ENCODE measurements at places on chromosomes 7 and 10.

DNA sequence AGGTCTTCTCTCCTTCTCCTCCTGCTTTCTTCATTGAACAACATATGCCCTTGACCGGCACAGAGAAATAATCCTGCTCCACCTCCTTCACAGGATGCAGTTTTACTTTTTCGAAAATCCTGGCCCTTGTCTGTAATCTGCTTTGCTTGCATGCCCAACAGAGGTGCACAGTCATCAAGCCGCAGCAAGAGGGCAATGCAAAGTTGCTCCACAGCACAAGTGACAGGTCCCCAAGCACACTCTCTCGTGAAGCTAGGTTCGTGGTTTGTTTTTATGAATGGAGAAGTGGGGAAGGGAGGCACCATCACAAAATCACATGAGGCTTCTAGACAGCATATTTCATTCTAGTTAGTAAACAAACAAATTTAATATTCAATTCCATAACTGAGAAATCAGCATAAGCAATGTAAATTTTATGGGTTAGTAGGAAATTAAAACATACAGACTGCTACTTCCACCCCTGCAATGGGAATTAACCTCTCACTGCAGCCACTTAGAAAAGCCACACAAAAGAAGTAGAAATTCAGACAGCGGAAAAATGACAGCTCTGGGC, 178.8 kb downstream of the TPK1 start:
- no peak for DNase-seq

GRCh38 chr7:106339513-106340246, 54.9 kb upstream of the NAMPT start:
- no peak for DNase-seq

GRCh38 chr7:20417675-20418382, 87.1 kb downstream of the ITGB8 start:
- DNase-seq = no peak

DNA sequence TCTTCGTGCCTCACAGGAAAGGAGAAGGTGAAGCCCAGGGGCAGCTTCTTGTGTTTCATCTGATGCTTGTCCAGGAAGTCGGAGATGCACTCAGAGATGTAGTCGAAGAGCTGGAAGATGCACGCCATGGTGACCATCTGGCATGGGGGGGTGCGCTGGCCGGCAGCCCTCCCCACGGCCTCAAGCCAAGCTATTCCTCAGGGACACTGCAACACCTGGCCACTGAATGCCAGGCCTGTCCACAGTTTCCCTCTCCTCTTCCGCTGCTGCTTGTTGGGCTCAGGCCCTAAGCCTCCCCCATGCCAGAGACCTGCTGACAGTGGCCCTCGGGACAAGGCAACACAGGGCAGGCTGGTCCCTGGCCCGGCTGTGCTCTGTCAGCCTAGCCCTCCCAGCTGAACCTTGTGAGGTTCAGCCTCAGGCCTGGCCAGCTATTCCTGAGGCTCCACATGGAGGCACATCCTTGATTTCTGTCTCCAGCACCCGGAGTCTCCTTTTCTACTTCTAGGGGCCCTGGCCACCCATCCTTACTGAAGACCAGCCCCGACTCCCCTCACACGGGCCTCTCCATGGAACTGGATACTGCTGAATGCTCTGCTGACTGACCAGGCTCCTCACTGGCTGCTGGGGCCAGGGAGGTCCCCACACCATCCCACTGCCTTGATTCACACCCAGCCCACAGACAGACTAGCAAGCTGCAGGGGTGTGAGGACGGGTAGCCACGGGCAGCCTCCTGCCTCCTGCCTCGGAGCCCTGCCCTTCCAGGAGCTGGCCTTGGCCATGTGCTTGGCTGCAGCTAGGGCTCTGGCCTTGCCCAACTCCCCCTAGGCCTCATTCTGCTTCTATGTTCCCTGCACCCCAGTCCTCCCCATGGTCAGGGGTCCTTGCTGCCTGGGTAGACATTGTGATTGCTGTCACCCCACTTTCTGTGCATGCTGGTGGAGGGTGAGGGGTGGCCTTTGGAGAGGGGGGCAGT, 10.1 kb upstream of the MYL7 start:
- no peak for DNase-seq

- no peak for DNase-seq
Observed at GRCh38 chr7:109983618-109984017, 1107.3 kb upstream of the LRRN3 start.

GRCh38 chr10:79982362-79982800, 33.5 kb upstream of the SFTPD start:
- no peak for DNase-seq

DNA sequence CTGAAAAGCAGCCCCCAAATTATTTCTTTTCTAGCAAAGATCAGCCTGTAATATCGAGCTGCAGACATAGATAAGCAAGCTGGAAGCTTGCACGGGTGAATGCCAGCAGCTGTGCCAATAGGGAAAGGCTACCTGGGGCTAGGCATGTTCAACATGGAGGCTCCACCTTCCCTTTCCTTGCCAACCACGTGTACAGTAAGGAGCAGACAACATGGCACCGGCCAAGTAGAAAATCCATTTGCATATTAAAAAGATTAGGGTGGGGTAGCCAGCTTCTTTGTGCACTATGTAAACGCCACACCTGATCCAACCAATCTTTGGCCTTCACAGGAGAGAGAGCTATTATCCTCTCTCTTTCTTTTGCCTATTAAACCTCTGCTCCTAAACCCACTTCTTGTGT, 56.7 kb upstream of the SEPHS1 start:
- DNase-seq = no peak

DNA sequence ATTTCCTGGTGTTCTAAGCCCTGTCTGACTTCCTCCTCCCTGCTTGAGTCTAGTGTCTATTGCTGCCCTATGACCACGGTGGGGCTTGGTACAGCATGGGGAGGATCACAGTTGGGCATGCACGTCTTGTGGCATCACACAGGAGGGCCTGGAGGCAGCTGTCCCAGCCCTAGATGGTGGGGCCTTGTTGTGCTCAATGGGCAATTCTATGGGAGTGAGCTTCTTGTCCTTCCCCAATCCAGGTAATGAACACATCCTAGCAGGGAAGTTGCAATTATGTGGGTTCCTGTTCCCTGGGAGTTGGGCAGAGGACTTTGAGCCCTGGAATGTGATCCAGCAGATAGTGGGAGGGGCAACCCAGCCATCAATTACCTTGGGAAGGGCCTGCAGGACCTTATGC, 10.8 kb upstream of the FAM3C start:
- DNase-seq = no peak

DNA sequence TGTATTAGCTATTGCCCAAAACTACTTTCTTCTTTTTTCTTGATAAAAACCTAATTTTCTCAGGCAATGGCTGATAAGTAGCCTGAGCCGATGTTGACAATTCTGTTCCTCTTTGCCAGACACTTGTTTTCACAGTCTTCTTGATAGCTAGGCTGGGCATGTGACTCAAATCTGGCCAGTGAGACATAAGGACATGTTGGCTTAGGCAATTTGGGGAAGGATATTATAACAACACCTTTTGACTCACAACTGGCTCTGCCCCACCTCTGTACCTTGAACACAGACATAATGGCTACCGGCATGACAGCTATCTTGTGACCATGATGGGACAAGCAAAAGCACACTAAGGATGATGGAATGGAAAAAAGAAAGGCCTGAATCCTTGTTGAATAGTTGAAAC, 72.9 kb upstream of the GPR22 start:
- no peak for DNase-seq

GRCh38 chr10:52030051-52030790, 283.9 kb upstream of the DKK1 start:
- no peak for DNase-seq

- DNase-seq = no peak
Observed at GRCh38 chr10:26839966-26840627, 20.7 kb downstream of the ABI1 start.

DNA sequence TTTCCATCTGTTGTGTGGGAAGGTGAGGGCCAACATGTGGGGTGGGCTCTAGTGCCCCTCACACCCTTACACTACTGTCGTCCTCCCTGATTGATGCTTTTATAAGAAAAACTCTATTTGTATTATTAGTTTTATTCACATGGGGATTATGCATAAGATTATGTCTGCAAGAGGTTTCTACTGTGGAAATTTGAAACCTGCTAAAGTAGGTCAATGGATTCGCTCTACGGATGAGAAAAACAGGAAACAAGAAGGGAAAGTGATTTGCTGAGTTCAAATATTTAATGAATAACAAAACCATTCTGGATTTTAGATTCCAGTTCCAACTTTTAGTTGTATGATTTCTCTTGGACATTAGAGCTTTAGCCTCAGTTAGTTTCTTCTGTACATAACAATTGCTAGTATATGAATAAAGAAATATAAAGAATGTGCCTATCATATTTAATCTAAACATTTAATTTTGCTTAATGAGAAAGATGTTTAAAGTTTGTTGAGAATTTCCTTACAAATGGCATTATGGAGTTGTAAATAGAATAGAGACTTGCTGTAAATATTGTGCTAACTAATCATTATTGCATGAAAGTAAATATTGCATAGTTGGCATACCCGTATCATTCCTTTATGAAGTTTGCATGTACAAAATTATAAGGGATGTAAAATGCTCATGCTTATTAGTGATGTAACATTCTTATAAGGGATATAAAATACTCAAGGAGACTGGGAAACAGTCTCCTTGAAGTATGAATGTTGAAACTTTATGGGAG, 193.8 kb downstream of the THSD7A start:
- DNase-seq = no peak

GRCh38 chr7:77455321-77455720, 39.2 kb upstream of the GSAP start:
- no peak for DNase-seq

DNA sequence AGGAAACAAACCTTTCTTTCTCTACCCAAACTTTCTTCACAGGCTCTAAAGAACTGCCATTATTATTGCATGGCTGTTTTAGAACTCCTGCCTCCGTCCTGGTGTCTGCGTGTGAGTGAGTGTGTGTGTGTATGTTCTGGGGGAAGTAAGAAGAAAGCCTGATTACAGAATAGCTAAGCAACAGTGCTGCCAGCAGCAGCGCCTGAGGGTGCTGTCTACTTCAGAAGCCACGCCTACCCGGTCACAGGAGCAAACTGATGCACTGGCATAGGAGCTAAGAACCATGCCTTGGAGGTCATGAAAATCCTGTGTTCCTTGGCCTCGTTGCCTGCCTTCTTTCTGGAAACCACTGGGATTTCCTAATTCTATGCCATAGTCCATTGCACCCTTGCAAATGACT, 25.2 kb downstream of the LIPK start:
- no peak for DNase-seq

DNA sequence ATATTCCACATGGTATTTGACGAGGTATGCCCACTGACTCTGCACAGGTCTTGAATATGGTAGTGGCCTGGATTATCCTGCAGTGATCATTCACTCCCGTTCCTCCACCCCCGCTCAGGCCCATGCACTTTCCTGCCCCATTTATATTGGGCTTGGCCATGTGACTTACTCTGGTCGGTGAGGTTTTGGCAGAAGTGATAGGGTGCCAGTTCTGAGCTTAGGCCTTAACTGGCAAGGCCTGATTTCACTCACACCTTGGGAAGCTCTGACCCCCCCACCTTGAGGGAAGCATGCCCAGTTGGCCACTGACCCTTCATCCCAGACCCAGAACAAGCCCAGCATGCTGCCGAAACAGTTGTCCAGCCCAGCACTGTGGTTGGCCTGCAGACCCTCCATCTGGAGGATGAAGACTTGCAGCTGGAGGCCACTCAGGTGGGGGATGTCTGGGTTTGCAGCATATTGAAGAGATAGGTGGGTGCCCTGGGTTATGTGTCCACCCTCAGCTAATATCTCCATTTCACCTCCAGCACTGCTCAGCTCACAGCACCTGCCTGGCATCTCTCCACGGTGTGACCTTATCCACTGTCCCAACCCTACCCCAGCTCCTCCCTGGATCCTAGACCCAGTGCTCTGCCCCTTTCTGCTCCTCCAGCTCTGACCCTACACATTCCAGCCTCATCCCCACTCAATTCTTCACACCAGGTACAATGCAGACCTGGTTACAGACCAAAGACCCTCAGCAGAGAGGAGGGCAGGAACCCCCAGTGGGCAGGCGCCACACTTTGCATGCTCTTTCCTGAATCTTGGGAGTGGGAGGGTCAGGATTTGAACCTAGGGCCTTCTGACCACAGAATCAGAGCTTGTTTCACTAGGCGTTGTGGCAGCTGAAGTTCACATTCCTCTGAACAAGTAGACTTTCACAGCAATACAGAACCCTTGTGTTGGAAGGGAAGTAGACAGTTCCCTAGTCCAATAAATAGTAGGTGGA, 138.1 kb upstream of the CHST15 start:
- no peak for DNase-seq

- DNase-seq = no peak
Observed at GRCh38 chr7:22587322-22587721, 87.3 kb upstream of the STEAP1B start.

GRCh38 chr7:85890244-85890811, 703.5 kb upstream of the SEMA3D start:
- no peak for DNase-seq

GRCh38 chr10:14381475-14381874, 50.8 kb upstream of the FRMD4A start:
- DNase-seq = no peak

DNA sequence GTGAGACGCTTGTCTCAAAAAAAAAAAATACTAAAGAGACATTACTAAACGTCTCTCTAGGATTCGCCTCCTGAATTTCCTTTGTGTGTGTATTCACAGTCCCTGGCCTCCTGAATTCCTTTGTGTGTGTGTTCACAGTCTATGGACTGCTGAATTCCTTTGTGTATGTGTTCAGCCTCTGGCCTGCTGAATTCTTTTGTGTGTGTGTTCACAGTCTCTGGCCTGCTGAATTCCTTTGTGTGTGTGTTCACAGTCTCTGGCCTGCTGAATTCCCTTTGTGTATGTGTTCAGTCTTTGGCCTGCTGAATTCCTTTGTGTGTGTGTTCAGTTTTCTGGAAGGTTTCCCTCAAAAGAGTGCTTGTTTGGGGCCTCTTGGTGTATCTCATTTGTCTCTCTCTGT, 8.2 kb downstream of the BMS1 start:
- DNase-seq = no peak

GRCh38 chr7:3987426-3987927, 686.4 kb downstream of the SDK1 start:
- no peak for DNase-seq

- no peak for DNase-seq
Observed at GRCh38 chr10:104881740-104882139, 240.7 kb downstream of the SORCS3 start.

Data from anterior cingulate cortex (tissue), 58 donors.